ENCODE measurements at places on chromosomes 1 and 21. TPM values are rescaled to one million over a fixed set of nuclear protein-coding genes. Genes with fewer than 3 reads are reported as not detected.

GRCh38 chr1:4408380-4408779 lies 246.0 kb upstream of the AJAP1 start:
- H3K27ac ChIP-seq, result no peak overlapping the region
- DNase-seq, result no peak
- no peaks in the 10 kb centered on the region for H3K4me1 ChIP-seq
- no peaks in the 10 kb centered on the region for H3K36me3 ChIP-seq
- no peaks in the 10 kb centered on the region for H3K27me3 ChIP-seq
- no peak overlapping the region for H3K4me3 ChIP-seq

The CRNN gene
- not detected for total RNA-seq

The HAX1 gene
- 170 TPM for total RNA-seq

- H3K4me3 ChIP-seq, result no peak overlapping the region
- H3K36me3 ChIP-seq, result no peaks in the 10 kb centered on the region
- no peak for DNase-seq
These were observed 209.2 kb upstream of the DAB1 start for GRCh38 chr1:57633056-57633455.

The C4BPB gene
- total RNA-seq, result 2.2 TPM

GRCh38 chr1:160681066-160681890 lies 30.3 kb downstream of the CD48 start:
- H3K4me3 ChIP-seq, result no peak overlapping the region
- DNase-seq, result peak; percentile 96
- peaks cover 67% of the 10 kb centered on the region for H3K4me1 ChIP-seq
- no peaks in the 10 kb centered on the region for H3K27me3 ChIP-seq
- peaks cover 85% of the 10 kb centered on the region for H3K36me3 ChIP-seq

The SPRR2B gene
- total RNA-seq, result not detected

The NTNG1 gene
- 1.0 TPM for total RNA-seq

The CITED4 gene
- 7.4 TPM for total RNA-seq

The FAM78B gene
- total RNA-seq, result not detected

GRCh38 chr1:155069551-155070157 lies 6.1 kb downstream of the EFNA4 start:
- no peak overlapping the region for H3K27ac ChIP-seq
- H3K4me3 ChIP-seq, result no peak overlapping the region
- DNase-seq, result no peak

The CDC7 gene
- 28.0 TPM for total RNA-seq

The PPFIA4 gene
- total RNA-seq, result 78.8 TPM

DNA sequence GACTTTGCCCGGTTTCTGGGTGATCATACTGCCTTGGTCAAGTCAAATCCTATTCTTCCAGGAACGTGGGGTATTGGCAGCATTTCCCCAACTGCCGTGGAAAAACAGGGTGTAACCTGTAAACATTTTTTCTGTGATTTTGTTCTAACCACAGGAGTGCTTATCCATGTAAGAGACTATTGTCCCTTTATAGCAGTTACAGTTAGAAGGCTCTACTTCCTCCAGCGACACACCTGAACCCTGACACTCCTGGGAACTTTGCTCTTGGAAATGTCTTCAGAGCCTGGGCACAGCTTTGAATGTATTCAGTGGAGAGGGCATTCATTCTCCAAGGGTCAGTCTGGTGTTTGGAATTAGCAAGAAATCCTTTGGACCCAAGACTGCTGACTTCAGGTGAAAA lies 26.4 kb upstream of the ARHGEF10L start:
- DNase-seq, result no peak
- no peaks in the 10 kb centered on the region for H3K36me3 ChIP-seq
- peaks cover 5% of the 10 kb centered on the region for H3K27me3 ChIP-seq
- H3K4me3 ChIP-seq, result no peak overlapping the region
- H3K27ac ChIP-seq, result no peak overlapping the region
